ENCODE measurements at places on chromosomes 4 and X. TPM values are rescaled to one million over a fixed set of nuclear protein-coding genes. Genes with fewer than 3 reads are reported as not detected.

DNA sequence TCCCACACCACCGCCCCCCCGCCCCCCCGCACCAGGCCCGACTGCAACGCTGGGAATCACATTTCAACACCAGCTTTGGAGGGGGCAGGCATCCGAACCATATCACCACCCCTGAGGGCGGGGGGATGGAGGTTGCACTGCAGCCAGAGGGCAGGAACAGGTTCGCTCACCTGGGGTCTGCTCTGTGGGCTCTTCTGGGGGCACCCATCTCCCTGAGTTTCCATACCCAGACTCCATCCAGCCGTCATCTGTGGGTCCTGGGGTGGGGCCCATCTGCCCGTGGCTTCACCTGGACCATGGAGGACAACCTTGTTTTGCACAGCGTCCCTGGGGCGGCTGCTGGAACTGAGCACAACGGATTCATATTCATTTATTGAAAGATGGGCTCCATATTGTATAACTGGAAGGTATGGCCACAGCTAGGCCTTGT lies 6.9 kb downstream of the PSAPL1 start:
- H3K27me3 ChIP-seq = no peaks in the 10 kb centered on the region
- H3K4me3 ChIP-seq = no peak overlapping the region
- no peak for DNase-seq
- no peaks in the 10 kb centered on the region for H3K4me1 ChIP-seq
- no peak overlapping the region for H3K27ac ChIP-seq
- H3K36me3 ChIP-seq = no peaks in the 10 kb centered on the region

GRCh38 chrX:154038656-154039055 lies 19.0 kb upstream of the IRAK1 start:
- H3K4me1 ChIP-seq = no peaks in the 10 kb centered on the region
- no peaks in the 10 kb centered on the region for H3K36me3 ChIP-seq
- no peak for DNase-seq
- no peaks in the 10 kb centered on the region for H3K27me3 ChIP-seq

- no peaks in the 10 kb centered on the region for H3K27me3 ChIP-seq
- peaks cover 13% of the 10 kb centered on the region for H3K4me1 ChIP-seq
- H3K36me3 ChIP-seq = no peaks in the 10 kb centered on the region
- DNase-seq = no peak
Observed at GRCh38 chr4:99817309-99817890, 773 bp downstream of the DAPP1 start.

DNA sequence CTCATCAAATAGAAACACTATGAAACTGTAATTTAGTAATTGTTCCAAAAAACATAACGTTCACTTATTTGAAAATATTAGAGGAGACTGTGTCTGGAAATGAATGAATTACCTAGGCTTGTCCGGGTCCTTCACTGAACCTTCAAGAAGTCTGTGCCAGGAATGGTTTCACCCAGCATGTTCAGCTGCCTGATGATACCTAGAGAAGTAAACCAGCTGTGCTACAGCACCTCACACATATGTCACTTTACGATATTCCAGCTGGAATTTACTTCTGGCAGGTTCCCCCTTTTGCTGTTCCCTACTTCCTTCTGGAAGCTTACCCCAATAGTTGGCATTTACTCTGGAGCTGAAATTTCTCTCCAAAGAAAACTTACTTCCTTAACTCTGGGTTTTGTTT lies 906.5 kb downstream of the FAT4 start:
- no peak overlapping the region for H3K4me3 ChIP-seq
- H3K27ac ChIP-seq = no peak overlapping the region
- H3K27me3 ChIP-seq = no peaks in the 10 kb centered on the region
- H3K4me1 ChIP-seq = no peaks in the 10 kb centered on the region
- DNase-seq = no peak
- H3K36me3 ChIP-seq = no peaks in the 10 kb centered on the region

GRCh38 chrX:16658284-16658683 lies 8.3 kb downstream of the S100G start:
- H3K27ac ChIP-seq = no peak overlapping the region
- H3K4me1 ChIP-seq = no peaks in the 10 kb centered on the region
- H3K27me3 ChIP-seq = no peaks in the 10 kb centered on the region
- DNase-seq = no peak
- no peak overlapping the region for H3K4me3 ChIP-seq

DNA sequence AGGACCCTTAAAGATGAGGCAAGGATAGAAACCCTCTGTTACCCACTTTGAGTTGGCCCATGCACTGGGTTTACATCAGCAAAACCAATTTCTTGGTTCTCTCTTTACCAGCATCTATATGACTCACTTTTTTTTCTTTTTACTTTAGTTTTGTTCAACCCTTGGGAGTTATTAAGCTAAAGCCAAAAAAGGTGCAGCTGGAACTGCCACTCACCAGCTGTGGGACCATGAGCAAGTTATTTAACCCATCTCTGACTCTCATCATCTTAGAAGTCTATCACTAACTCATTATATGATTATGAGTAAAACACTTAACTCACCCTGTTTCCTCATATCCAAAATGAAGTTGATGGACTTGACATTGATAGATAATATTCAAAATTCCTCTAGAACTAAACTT lies 53.4 kb downstream of the GABRB1 start:
- no peak for DNase-seq
- H3K36me3 ChIP-seq = no peaks in the 10 kb centered on the region
- no peaks in the 10 kb centered on the region for H3K4me1 ChIP-seq
- H3K27me3 ChIP-seq = no peaks in the 10 kb centered on the region
- no peak overlapping the region for H3K4me3 ChIP-seq

DNA sequence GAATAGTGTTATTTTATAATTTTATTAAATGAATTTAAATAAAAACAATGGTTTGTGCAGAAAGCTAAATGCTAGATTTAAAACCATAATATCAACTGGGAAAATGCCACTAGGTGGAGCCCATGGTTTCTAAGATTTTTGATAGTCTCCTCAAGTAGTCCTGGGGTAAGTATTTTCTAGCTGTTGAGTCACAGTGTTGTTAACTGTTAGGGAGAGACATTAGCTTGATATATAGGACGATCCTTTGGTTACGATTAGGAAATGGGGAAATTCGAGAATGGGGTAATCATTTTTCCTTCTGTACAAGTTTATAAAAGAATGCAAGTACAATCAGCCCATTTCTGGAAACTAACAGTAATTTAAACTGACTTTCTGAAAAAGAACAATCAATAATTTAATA lies 378.4 kb downstream of the ANKRD50 start:
- H3K27ac ChIP-seq = no peak overlapping the region
- no peaks in the 10 kb centered on the region for H3K36me3 ChIP-seq
- H3K4me1 ChIP-seq = no peaks in the 10 kb centered on the region
- DNase-seq = no peak

DNA sequence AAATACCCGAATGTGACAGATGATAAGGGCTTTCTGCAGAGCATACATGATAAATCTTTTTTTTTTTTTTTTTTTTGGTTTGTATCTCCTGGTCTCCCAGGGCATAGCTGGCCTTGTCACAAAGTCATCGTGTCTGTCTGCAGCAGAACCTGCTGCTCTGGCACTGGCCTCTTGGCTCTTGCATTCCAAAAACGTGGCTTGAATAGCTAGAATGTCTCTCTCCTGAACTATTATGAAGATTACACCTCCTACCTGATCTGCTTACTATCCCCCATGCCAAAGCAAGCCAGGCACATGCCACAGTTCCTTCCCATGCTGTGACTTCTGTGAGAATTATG lies 50.4 kb upstream of the SCRG1 start:
- no peak overlapping the region for H3K4me3 ChIP-seq
- DNase-seq = no peak
- no peak overlapping the region for H3K27ac ChIP-seq
- no peaks in the 10 kb centered on the region for H3K27me3 ChIP-seq

DNA sequence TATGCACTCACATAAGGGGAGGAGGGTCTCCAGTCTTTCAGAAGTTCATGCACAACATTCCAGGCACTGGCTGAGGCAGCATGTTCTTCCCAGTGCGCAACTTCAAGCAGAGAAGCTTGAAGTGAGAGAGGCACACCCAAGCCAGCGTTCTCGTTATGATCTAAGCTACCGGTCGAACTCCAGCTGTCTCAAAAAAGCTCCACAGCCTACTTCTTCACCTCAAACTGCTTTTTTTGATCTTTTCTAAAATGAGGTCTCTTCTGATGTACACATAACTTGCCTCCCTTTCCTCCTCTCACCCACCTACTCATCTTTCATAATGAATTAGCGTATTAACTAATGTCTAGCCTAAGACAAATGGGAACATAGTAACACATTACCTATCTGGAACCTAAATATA lies 25.3 kb downstream of the GPC4 start:
- no peaks in the 10 kb centered on the region for H3K36me3 ChIP-seq
- no peak overlapping the region for H3K27ac ChIP-seq
- H3K4me3 ChIP-seq = no peak overlapping the region
- no peak for DNase-seq

- H3K36me3 ChIP-seq = no peaks in the 10 kb centered on the region
- no peaks in the 10 kb centered on the region for H3K27me3 ChIP-seq
- no peak for DNase-seq
- H3K4me3 ChIP-seq = no peak overlapping the region
Observed at GRCh38 chrX:49710744-49711319, 15.0 kb upstream of the PAGE1 start.

- H3K4me3 ChIP-seq = no peak overlapping the region
- H3K27ac ChIP-seq = no peak overlapping the region
- no peaks in the 10 kb centered on the region for H3K4me1 ChIP-seq
Observed at GRCh38 chrX:72054779-72055489, 76.8 kb downstream of the RTL5 start.

GRCh38 chr4:26288355-26288909 lies 32.4 kb upstream of the RBPJ start:
- H3K36me3 ChIP-seq = no peaks in the 10 kb centered on the region
- no peak for DNase-seq
- H3K4me3 ChIP-seq = no peak overlapping the region

- no peak overlapping the region for H3K4me3 ChIP-seq
- no peaks in the 10 kb centered on the region for H3K4me1 ChIP-seq
- no peak for DNase-seq
- no peak overlapping the region for H3K27ac ChIP-seq
Observed at GRCh38 chr4:90792696-90793095, 665.5 kb downstream of the CCSER1 start.

GRCh38 chrX:43166874-43167273 lies 388.9 kb upstream of the PPP1R2C start:
- H3K4me1 ChIP-seq = no peaks in the 10 kb centered on the region
- no peak overlapping the region for H3K27ac ChIP-seq
- no peaks in the 10 kb centered on the region for H3K36me3 ChIP-seq
- H3K4me3 ChIP-seq = no peak overlapping the region

GRCh38 chr4:122099896-122100295 lies 52.2 kb upstream of the BLTP1 start:
- DNase-seq = no peak
- no peak overlapping the region for H3K27ac ChIP-seq
- H3K36me3 ChIP-seq = no peaks in the 10 kb centered on the region
- H3K4me3 ChIP-seq = no peak overlapping the region
- H3K4me1 ChIP-seq = no peaks in the 10 kb centered on the region

DNA sequence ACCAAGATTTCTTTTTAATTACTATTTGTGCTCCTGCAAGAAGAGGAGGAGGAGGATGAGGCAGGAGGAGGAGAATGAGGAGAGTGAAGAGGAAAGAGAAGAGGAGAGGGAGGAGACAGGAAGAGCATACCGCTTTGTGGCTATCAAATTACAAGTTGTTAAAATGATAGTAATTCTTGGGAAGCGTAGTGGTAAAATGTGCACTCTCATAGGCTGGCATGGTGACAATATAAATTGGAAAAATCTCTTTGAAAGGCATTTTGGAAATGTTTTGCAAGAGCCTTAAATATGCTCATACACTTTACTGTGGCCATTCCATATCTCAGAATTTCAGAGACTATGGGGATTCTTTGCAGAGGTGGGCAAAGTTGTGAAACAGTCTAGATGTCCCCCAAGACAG lies 53.2 kb downstream of the MXRA5 start:
- H3K4me1 ChIP-seq = no peaks in the 10 kb centered on the region
- no peak overlapping the region for H3K4me3 ChIP-seq
- no peaks in the 10 kb centered on the region for H3K27me3 ChIP-seq
- no peak overlapping the region for H3K27ac ChIP-seq

DNA sequence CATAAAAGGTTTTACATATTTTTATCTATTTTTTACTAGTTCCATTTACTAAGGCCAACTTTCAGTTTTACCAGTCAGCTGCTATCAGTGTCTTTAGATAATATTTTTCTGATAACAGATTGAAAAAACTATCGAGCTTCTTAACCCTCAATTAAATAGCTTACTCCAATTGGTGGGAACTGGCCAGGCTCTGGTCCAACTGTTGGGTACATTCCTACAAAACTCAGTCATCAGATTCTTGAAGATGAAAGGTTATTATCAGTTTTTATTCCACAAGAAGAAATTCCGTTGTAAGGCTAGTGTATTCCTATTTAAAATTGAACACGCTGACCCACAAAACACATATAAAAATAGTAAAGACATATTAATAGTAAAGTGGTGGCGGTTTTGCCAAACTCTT lies 346.2 kb downstream of the MAPK10 start:
- H3K4me1 ChIP-seq = no peaks in the 10 kb centered on the region
- H3K4me3 ChIP-seq = no peak overlapping the region
- DNase-seq = no peak
- no peak overlapping the region for H3K27ac ChIP-seq

- H3K4me1 ChIP-seq = no peaks in the 10 kb centered on the region
- no peak overlapping the region for H3K4me3 ChIP-seq
- H3K27ac ChIP-seq = no peak overlapping the region
- DNase-seq = no peak
- H3K27me3 ChIP-seq = no peaks in the 10 kb centered on the region
Observed at GRCh38 chr4:129641179-129641578, 545.2 kb downstream of the C4orf33 start.

DNA sequence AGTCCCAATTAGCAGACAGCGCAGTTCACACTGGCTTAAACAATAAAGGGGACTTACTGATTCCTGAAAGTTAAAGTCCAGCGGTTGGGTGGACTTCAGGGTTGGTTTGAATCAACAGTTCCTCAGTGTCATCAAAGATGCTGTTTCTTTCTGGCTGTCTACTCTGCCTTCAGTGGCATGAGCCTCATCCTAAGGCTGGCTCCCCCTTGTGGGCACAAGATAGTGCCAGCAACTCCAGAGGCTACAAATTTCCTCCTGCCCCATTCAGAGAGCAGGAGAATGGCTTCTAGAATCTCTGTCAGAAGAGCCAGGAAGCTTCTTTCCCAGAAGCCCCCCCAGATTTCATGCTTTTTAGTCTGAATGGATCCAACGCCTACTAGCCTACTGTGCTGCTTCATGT lies 82.4 kb upstream of the MTM1 start:
- no peaks in the 10 kb centered on the region for H3K4me1 ChIP-seq
- H3K4me3 ChIP-seq = no peak overlapping the region
- H3K27ac ChIP-seq = no peak overlapping the region
- DNase-seq = peak; percentile 31
- H3K36me3 ChIP-seq = no peaks in the 10 kb centered on the region

GRCh38 chr4:23876418-23877089 lies 13.3 kb downstream of the PPARGC1A start:
- H3K27me3 ChIP-seq = no peaks in the 10 kb centered on the region
- H3K4me3 ChIP-seq = no peak overlapping the region
- H3K4me1 ChIP-seq = no peaks in the 10 kb centered on the region
- H3K36me3 ChIP-seq = no peaks in the 10 kb centered on the region
- DNase-seq = no peak

The CXorf49 gene
- not detected for total RNA-seq

The NUP62CL gene
- not detected for total RNA-seq

The PAGE2 gene
- not detected for total RNA-seq

The CXCR3 gene
- total RNA-seq = 9.2 TPM

The VEGFD gene
- total RNA-seq = 1.9 TPM

The DCLK2 gene
- 2.1 TPM for total RNA-seq

The MAGEA2B gene
- not detected for total RNA-seq

The MAGEA12 gene
- total RNA-seq = not detected

The SLC25A14 gene
- total RNA-seq = not detected

All from Peyer's patch (tissue), 4 donors.